ENCODE measurements at places on chromosomes 6 and 20.

- no peak for DNase-seq
These were observed 24.9 kb upstream of the PHACTR2 start for GRCh38 chr6:143652841-143653331.

GRCh38 chr6:19024737-19025136, 637.6 kb downstream of the RNF144B start:
- DNase-seq = no peak

GRCh38 chr6:29628419-29629281, 4.3 kb downstream of the GABBR1 start:
- peak; percentile 64 for DNase-seq

GRCh38 chr6:168014428-168014827, 17.0 kb downstream of the KIF25 start:
- DNase-seq = no peak

DNA sequence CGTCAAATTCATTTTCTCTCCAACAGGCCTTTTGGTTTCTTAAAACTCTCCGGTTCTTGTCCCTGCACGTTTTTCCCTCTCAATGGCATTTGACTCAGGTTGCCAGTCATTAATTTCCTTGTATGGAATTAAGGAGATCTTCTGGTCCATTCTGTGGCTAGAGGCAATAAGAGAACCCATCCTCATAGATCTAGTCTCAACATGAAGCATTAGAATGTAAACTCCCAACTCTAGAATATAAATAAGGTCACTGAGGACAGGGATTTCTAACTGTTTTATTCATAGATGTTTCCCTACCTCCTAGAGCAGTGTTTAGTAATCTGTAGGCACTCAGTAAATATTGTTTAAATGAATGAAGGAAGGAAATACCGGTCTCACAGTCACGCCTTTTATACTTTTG, 185.2 kb upstream of the FLRT3 start:
- DNase-seq = no peak

- no peak for DNase-seq
These were observed at the start of gene OVOL2 for GRCh38 chr20:18057101-18057993. OVOL2 (minus strand) TSS chr20:18057916; CDS start chr20:18057634, 282 bp downstream.

- DNase-seq = no peak
These were observed 39.4 kb downstream of the TBC1D7 start for GRCh38 chr6:13288969-13289391.

- no peak for DNase-seq
These were observed 40.0 kb upstream of the SLC2A12 start for GRCh38 chr6:134092449-134092848.

Data from CD4-positive, alpha-beta memory T cell (primary cell).